ENCODE measurements at places on chromosomes 5 and 9. TPM values are rescaled to one million over a fixed set of nuclear protein-coding genes. Genes with fewer than 3 reads are reported as not detected.

AUH gene
- total RNA-seq: 12.1 TPM

SEC24A gene
- 16.7 TPM for total RNA-seq

WHRN gene
- 0.35 TPM for total RNA-seq

CNTNAP3 gene
- total RNA-seq: 0.53 TPM

CNTFR gene
- 0.86 TPM for total RNA-seq

PCDHGA5 gene
- 0.29 TPM for total RNA-seq

DAPK1 gene
- total RNA-seq: 1.1 TPM

ARRDC1 gene
- 14.5 TPM for total RNA-seq

MCTP1 gene
- 7.2 TPM for total RNA-seq

ELP1 gene
- 36.2 TPM for total RNA-seq

MARCHF6 gene
- total RNA-seq: 24.2 TPM

C7 gene
- 1.4 TPM for total RNA-seq

ORM2 gene
- total RNA-seq: not detected

XRCC4 gene
- total RNA-seq: 13.8 TPM

LCN15 gene
- total RNA-seq: not detected

PRDM9 gene
- total RNA-seq: not detected

VLDLR gene
- 4.6 TPM for total RNA-seq

LHFPL2 gene
- 21.6 TPM for total RNA-seq

OR1J2 gene
- not detected for total RNA-seq

FABP6 gene
- not detected for total RNA-seq

REEP2 gene
- 31.4 TPM for total RNA-seq

SARDH gene
- 5.3 TPM for total RNA-seq

EDIL3 gene
- total RNA-seq: 6.0 TPM

C8G gene
- total RNA-seq: not detected

CYLC2 gene
- total RNA-seq: not detected

MYOT gene
- not detected for total RNA-seq

PLPPR1 gene
- total RNA-seq: not detected

MRPS27 gene
- 88.4 TPM for total RNA-seq

IL12B gene
- total RNA-seq: not detected

BSPRY gene
- not detected for total RNA-seq

NR4A3 gene
- total RNA-seq: not detected

MYOZ3 gene
- not detected for total RNA-seq

ACSL6 gene
- total RNA-seq: under 0.01 TPM

TAF11L5 gene
- total RNA-seq: not detected

ENHO gene
- not detected for total RNA-seq

TESK1 gene
- 14.4 TPM for total RNA-seq

SPINK4 gene
- total RNA-seq: not detected

SMIM33 gene
- total RNA-seq: not detected

SIT1 gene
- total RNA-seq: not detected

ENDOG gene
- total RNA-seq: 28.0 TPM

PCDHB16 gene
- total RNA-seq: under 0.01 TPM

TNC gene
- 24.8 TPM for total RNA-seq

KCNMB1 gene
- total RNA-seq: not detected

GPX8 gene
- total RNA-seq: 187 TPM

LRRC19 gene
- not detected for total RNA-seq

MEF2C gene
- 2.6 TPM for total RNA-seq

SLC6A7 gene
- total RNA-seq: not detected

FAT2 gene
- not detected for total RNA-seq

CYSTM1 gene
- total RNA-seq: 24.3 TPM

CSF1R gene
- 0.18 TPM for total RNA-seq

GARIN3 gene
- not detected for total RNA-seq

PCDHB4 gene
- total RNA-seq: not detected

DBN1 gene
- total RNA-seq: 392 TPM

SLC34A3 gene
- total RNA-seq: not detected

F2RL2 gene
- 1.8 TPM for total RNA-seq

PDLIM4 gene
- 84.2 TPM for total RNA-seq

OTP gene
- total RNA-seq: not detected

SPATA31E1 gene
- total RNA-seq: under 0.01 TPM

ZNG1C gene
- 12.1 TPM for total RNA-seq

NR5A1 gene
- not detected for total RNA-seq

Measured in myometrial cell (primary cell).